ENCODE measurements at places on chromosomes 3 and 15.
A peak's percentile ranks its signal among the peaks of the same experiment; 100 is the strongest.

DNA sequence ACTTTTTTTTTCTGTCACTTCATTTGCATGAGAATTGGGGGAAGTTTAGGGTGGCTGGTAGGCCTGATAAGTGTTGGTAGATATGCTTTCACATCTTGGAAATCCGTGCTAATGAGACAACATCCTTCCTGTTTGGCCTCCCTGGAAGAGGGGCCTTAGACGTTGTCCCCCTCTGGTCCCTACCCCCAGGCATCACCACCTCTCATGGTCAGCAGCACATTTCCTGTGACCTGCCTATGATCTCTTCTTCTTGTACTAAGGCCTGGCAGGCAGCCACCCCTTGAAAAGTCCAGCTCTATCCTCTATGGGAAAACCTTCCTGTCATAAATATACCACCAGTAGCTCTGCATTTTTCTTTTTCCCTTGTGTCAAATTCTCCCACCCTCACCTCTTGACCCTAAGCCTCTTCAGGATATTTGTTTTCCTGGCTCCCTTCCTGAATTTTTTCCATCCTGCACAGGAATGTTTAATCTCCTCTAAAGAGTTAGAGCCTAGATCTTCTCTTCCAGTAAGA, 107.8 kb downstream of the SNRK start:
- DNase-seq, result no peak

- no peak for DNase-seq
These were observed 11.2 kb downstream of the CBLB start for GRCh38 chr3:105857601-105858000.

- no peak for DNase-seq
These were observed 50.4 kb upstream of the TBC1D21 start for GRCh38 chr15:73822998-73823397.

- no peak for DNase-seq
These were observed 77.2 kb upstream of the SLC6A1 start for GRCh38 chr3:10915376-10915775.

GRCh38 chr3:29335943-29336342, 55.1 kb downstream of the RBMS3 start:
- no peak for DNase-seq

GRCh38 chr3:25817107-25817506, 27.2 kb downstream of the OXSM start:
- DNase-seq, result no peak

DNA sequence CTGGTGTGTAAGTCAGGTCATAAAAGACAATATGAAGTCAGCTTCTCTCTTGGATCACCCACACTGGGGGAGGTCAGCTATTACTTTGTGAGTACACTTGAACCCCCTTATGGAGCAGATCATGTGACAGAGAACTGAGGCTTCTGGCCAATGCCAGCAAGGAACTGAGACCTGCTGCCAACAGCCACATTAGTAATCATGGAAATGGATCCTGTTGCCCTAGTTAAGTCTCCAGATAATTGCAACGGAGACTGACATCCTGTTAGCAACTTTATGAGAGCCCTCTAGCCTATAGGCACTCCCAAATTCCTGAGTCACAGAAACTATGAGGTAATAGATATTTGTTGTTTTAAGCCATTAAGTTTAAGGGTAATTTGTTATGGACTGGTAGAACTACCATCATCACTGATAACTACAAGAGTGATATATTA, 110.4 kb upstream of the GMNC start:
- no peak for DNase-seq

GRCh38 chr15:38378161-38378560, 75.8 kb upstream of the FAM98B start:
- DNase-seq, result no peak

DNA sequence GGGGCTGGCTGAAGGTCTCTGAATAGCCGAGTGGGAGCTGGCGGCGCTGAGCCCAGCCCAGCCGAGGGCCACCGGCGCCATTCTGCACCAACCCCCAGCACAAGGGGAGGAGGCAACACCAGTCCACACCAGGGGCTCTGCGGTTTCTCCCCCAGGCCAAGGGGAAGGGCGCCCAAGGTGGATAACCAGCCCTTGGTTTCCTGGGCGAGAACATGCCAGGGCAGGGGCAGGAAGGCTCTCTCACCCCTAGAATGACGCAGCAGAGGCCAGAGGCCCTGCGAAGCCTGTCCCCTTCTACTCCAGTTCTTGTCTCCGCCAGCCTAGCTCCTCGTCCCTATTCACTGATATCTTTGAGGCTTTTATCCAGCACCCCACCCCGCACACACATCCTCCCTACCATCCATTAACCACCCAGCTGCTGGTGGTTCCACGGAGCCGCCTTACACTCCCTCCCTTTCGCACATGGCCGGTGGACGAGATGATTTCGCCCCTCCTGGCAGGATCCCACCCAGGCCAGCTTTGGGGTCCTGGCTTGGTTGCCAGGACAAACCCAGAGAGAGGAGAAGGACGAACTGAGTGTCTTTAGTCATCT, 1.3 kb downstream of the RBPMS2 start:
- DNase-seq, result no peak

DNA sequence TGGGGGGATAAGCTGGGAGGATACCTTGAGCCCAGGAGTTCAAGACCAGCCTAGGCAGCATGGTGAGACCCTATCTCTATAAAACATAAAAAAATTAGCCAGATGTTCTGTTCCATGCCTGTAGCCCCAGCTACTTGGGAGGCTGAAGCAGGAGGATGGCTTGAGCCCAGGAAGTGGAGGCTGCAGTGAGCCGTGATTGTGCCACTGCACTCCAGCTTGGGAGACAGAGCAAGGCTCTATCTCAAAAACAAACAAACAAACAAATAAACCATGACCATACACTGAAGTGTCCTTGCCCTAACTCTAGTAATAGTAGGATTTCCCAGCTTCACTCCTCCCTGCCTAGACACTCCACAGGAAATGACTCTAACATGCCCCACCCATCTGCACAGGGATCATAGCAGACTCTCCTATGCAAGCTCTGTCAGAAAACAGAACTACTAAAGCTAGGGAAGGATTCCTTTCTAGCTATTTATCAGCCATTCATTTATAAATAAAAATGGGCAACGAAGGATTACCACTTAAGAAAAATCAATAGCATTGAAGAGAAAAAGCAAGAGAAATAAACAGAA, 4.6 kb downstream of the ERICH6 start:
- DNase-seq, result no peak

DNA sequence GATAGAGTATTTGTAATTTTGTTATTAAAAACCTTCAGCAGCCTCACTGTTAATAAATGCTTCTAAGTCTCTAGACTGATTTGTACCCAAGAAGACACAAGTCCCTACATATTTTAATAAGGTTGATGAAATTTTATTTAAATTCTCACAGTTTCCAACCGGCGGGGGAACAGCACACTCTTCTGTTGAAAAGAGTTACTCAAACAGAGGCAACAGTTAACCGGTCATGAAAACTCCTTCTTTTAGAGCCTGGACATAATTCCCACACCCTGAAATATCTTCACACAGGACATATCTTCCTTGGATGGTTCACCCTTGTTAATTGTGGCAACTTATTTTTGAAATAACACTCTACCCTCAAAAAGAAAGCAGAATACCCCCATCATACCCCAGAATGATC, 278.8 kb downstream of the FOXP1 start:
- no peak for DNase-seq

DNA sequence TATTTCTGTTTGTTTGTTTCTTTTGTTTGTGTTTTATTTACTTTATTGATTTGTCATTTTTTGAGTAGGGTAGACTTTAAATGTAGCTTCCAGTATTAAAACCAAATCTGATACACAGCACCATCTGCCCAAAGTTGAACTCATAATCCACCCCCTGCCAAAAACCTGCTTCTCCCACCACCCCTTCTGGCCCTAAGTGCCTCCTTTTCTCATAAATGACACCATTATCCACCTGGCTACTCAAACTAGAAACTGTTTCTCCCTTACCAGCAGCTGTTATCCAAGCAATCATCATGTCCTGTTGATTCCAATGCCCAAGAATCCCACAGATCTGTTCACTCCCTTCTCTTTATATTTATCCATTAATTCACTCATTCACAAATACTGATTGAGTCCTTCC, 21.8 kb upstream of the PTX3 start:
- no peak for DNase-seq

GRCh38 chr3:111610612-111611054, 15.5 kb upstream of the ZBED2 start:
- peak; percentile 12 for DNase-seq

GRCh38 chr15:67819636-67820035, 5.7 kb upstream of the SKOR1 start:
- DNase-seq, result no peak

- no peak for DNase-seq
These were observed 15.3 kb upstream of the ARL14 start for GRCh38 chr3:160661660-160662059.

DNA sequence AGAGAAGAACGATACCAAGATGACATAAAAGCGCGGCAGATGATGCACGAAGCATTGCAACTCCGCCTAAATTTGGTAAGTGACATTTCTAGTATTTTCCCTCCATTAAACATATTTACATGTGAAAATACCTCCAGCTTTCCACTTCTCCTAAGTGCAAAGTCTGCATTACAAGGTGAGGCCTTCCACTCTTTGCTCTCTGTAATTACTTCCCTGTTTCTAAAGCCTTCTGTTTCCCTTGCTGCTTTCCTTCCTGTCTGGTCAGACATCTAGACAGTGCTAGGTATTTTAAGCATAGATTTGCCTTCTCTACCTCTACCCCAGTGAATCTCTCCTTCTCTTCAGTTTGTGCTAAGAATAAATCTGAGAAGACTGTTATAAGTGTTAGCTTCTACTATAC, 1.9 kb downstream of the P2RY12 start:
- no peak for DNase-seq

DNA sequence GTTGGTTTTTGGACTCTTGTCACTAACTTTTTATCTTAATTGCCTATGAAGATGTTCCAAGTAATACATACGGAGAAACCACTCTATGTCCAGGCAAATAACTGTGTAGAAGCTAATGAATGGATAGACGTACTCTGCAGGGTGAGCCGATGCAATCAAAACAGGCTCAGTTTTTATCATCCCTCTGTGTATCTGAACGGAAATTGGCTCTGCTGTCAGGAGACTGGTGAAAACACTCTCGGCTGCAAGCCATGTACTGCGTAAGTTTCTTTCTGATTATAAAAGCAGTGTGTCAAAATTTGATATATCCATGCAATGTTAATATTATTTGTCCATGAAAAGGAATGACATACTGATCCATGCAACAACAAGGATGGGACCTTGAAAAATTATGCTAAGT, 121.6 kb downstream of the RASA2 start:
- DNase-seq, result no peak

- DNase-seq, result no peak
These were observed 58.0 kb downstream of the MCF2L2 start for GRCh38 chr3:183370391-183370790.

- DNase-seq, result no peak
These were observed 37.7 kb downstream of the MESD start for GRCh38 chr15:80951941-80952340.

- no peak for DNase-seq
These were observed 45.4 kb downstream of the ATP13A4 start for GRCh38 chr3:193509103-193509965.

DNA sequence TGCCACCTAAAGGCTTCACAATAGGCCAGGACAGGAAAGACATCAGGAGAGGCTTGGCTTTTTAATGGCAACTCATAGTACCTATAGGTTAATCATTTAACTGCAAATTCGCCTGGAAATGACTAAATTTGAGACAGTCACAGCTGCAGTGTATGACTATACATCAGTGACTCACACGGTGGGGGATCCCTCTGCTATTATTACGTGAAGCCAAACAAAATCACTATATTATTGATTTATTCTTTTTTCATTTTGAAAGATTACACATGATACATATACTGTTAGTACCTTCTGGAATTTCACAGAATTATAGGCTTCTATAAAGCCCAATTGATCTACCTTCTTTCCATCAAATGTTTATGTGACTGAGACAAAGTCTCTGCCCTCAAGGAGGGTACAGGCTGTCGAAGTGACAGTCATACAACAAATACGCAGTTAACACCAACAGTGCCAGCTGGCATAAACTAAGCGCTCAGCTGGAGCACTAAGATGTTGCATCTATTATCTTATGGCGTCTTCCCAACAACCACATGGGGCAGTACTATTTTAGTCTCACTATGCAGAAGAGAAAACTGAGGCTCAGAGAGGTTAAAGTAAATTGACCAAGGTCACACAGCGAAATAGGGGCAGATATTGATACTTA, 82.0 kb upstream of the LMOD3 start:
- no peak for DNase-seq

GRCh38 chr15:55799291-55800212, 56.6 kb upstream of the PRTG start:
- no peak for DNase-seq

DNA sequence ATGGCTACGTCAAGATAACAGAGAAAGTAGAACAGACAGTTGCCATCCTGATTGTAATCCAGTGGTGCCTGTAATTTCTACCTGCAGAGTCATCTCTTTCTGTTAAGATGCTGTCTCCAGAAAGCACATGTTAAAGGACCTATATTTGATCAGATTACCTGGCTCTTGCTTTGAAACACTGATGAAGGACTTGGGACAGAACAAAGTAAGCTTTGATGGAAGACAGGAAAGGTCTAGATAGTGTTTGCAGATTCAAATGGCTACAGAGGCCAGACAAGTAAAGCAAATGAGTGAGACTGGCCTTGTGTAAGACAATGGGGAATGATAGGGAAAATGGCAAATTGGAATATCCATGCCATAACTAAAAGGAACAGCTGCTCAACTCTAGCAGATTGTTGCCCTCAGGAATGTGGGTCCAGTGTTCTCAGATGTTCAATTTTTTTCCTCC, 1.8 kb upstream of the GSK3B start:
- no peak for DNase-seq

GRCh38 chr15:79656151-79657000, 224.2 kb downstream of the MINAR1 start:
- DNase-seq, result no peak

DNA sequence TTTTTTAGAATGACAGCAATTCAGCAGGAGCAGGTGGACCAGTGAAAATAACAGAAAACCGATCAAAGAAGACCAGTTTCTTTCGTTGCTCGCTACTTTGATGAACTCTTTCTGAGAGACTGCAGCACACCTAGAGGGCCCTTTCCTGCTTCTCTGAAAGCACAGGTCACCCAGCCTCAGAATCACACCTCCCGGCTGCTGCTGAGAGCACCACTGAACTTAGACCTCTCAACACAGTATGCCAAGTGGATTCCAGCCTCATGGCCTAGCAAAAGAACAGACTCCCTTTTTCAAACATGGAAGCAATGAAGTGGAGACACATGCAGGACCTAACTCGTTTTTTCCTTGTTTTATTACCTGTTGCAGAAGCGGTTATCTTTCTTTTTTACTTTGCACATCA, 13.9 kb upstream of the APH1B start:
- no peak for DNase-seq

DNA sequence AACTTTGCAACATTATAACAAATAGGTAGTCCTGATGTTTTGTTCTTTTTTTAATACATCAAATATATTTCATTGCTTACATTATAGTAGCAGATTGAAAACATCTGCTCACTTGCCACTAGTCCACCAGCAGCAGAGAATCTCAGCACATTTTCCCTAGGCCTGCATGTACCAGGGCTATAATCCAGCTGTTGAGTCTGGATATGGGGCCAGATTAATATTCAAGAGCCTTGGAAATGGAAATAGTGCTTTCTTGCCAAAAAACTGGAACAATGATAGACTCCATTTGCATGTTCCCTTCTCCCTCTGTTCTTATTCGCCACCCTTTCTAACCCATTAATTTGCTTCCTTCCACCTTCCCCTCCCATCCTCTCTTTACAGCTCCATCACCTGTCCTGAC, 288.0 kb downstream of the EPHA3 start:
- no peak for DNase-seq

- DNase-seq, result no peak
These were observed 33.8 kb downstream of the AMOTL2 start for GRCh38 chr3:134340362-134340981.
